ENCODE measurements at places on chromosomes 3 and 15.

- DNase-seq: peak; percentile 50
Observed at GRCh38 chr15:81400640-81401236, 26.7 kb upstream of the TMC3 start.

- no peak for DNase-seq
Observed at GRCh38 chr15:93073465-93073952, 15.5 kb downstream of the RGMA start.

- DNase-seq: no peak
Observed at GRCh38 chr3:45992133-45992729, 3.4 kb downstream of the FYCO1 start.

DNA sequence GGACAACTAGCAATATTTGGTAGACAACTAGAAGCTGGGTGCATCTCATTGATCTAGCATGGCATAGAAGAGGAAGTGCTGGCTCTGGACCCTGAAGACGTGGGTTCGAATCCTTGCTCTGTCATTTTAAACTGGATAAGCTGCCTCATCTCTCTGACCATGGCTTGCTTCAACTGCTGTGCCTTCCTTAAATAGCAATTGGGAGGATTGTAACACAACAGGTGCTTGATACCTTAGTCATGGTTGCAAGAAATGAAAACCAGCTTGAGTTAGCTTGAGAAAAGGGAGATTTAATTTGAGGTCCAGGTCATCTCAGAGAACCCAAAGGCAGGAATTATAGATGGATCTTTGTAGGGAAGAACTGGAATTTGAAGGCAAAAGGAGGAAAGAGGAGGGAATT is 14.8 kb upstream of the RGMA start:
- DNase-seq: no peak

GRCh38 chr15:51681303-51681963 is at the start of gene SCG3:
SCG3 (plus strand) TSS chr15:51681503; CDS start chr15:51681756, 253 bp downstream.
- DNase-seq: peak; percentile 88

DNA sequence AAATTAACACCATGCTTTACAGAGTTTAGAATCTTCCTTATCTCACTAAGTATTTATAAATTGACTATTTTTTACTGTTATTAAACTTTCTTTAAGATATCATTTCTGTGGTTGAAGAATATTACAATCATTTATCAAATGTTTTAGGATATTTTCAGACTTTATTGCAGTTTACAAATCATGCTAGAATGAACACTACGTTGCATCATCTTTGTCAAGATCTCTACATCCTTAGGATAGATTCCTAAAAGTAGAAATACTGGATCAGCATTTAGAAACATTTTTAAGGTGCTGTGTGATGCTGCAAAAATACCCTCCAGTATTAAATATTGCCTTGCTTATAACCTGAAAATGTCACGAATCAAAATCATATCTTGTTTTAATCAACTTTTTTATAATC is 2.5 kb upstream of the PLD1 start:
- DNase-seq: no peak

DNA sequence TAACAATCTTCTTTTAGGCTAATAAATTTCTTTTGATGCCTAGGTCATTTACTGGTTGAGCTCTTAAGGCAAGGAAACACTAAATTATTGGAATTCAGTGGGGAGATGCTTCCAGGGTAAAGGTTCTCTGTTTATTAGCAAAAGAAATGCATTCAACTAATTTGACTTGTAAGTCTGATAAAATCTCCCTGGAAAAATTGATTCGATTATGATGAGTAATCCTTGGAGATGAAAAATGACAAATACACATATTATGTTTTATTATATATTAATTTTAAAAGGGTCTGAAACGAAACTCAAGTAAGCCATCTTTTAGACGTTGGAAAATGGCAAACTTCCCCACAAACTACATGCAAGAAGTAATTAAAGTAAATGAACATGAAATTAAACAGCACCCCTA is 328.0 kb downstream of the FOXP1 start:
- DNase-seq: no peak

- no peak for DNase-seq
Observed at GRCh38 chr3:172705170-172705569, 5.7 kb downstream of the NCEH1 start.

GRCh38 chr3:43394041-43394554 is 107.8 kb downstream of the SNRK start:
- no peak for DNase-seq

- DNase-seq: no peak
Observed at GRCh38 chr3:151726016-151726415, 7.7 kb upstream of the AADACL2 start.

DNA sequence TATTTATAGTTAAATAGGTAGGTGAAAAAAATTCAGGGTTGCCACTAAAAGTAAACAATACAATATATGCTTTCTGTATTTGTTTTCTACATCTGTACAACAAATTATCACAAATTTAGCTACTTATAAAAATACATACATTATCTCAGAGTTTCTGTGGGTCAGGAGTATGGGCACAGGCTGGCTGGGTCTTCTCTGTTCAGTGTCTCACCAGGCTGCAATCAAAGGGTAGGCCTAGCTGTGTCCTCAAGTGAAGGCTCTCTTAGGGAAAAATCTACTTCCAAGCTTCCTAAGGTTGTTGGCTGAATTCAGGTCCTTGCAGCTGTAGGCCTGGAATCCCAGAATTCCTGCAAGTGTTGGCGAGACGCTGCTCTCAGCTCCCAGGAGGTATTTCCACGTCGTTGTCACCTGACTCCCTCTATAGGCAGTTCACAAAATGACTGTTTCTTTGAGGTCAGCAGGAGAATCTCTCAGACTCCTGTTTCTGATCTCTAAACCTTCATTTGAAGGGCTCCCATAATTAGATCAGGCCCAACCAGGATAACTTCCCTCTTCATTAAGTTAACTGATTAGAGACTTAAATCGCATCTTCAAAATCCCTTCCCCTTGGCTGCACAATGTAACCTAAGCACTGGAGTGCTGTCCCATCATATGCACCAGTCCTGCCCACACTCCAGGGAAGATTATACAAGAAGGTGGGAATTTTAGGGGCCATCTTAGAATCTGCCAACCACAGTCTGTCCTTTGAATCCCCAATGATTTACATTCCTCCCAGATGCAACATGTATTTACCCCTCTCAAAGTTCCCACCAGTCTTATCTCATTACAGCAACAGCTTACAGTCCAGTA is 296.6 kb downstream of the SUCLG2 start:
- DNase-seq: peak; percentile 79

GRCh38 chr3:11128682-11129632 is 25.3 kb upstream of the HRH1 start:
- DNase-seq: no peak

DNA sequence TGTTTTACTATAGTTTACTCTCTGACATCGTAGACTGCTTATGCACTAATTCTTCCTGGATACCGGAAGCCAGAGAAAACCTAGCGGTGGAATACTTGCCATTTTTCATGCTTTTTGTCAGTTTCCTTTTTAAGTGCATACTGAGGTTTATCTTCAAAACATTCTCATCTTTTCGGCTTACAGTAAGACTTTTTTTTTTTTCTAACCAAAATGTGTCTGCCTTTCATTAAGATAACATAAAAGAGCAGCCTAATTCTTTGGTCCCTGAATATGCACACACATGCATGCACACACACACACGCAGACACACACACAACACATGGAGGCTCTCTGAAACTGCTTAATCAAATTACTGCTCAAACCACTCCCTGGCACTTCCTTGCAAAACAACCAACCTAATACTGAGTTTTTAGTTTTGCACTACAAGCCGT is 1.3 kb downstream of the ZNF445 start:
- DNase-seq: no peak

GRCh38 chr3:188853856-188854771 is 317.7 kb upstream of the TPRG1 start:
- DNase-seq: no peak

- DNase-seq: no peak
Observed at GRCh38 chr3:87069971-87070370, 79.0 kb upstream of the VGLL3 start.

GRCh38 chr3:170839518-170840100 is 30.4 kb downstream of the RPL22L1 start:
- DNase-seq: no peak

- no peak for DNase-seq
Observed at GRCh38 chr3:107662124-107662507, 139.4 kb downstream of the BBX start.

GRCh38 chr3:37816271-37816670 is 45.4 kb upstream of the CTDSPL start:
- no peak for DNase-seq

DNA sequence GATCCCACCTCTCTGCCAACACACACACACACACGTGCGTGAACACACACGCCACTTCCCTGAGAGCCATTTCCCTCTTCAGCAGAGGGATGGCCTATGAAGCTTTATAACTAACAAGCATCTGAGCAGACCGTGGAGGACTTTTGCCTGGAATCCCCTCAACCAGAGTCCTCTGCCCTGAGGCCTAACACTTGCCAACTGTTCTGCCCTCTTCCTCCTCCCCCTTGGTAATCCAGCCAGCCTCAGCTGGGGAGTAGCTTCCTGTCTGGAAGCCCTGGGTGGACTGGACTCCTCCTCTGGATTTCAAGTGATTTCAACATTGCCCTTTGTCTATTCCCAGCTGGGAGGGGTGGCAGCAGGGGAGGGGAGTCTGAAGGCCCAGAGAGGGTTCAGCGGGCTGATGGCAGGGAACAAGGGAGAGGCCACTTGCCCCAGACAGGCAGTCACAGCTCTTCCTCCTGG is 68.4 kb upstream of the HACD2 start:
- no peak for DNase-seq

DNA sequence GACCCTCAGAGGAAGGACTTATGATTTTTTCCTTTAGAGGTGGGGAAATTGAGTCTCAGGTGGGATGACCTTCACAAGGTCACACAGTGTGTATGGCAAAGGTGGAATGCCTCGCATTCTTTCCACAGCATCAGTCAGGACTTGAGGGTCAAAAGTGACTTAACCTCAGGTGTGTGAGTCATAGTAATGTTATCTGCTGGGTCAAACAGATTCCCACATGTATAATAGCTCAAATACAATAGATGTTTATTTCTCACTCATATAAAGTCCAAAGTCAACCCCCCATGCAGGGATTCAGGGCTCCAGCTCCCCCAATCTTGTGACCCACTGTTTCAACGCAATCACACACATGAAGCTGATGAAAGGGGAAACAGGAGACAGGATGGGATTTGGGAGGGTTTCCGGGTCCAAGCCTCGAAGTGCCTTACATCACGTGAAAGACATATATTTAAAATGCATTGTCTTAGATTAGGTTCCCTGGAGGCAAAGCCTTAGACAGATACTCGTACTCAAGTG is 34.0 kb upstream of the CCDC174 start:
- DNase-seq: no peak

DNA sequence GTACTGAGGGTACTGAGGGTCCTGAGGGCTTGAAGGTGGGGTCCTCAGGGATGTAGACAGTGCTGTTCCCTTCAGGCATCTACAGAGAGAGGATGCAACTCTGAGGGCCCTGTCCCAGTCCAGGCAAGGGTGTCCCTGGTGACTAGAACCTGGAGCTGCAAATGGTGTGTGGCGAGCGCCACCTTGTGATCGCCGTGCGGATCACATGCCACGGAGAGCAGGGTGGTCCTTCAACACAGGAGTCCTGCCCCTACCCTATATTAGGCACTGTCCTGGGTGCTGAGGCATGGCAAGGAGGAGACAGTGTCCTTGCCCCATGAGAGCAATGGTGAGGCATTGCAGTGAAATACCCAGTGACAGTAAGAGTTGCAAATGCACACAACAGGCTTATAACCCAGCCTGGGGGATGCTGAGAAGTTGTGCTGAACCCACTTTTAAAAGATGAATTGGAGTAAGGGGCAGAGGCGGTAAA is 23.6 kb downstream of the RHCG start:
- peak; percentile 78 for DNase-seq

DNA sequence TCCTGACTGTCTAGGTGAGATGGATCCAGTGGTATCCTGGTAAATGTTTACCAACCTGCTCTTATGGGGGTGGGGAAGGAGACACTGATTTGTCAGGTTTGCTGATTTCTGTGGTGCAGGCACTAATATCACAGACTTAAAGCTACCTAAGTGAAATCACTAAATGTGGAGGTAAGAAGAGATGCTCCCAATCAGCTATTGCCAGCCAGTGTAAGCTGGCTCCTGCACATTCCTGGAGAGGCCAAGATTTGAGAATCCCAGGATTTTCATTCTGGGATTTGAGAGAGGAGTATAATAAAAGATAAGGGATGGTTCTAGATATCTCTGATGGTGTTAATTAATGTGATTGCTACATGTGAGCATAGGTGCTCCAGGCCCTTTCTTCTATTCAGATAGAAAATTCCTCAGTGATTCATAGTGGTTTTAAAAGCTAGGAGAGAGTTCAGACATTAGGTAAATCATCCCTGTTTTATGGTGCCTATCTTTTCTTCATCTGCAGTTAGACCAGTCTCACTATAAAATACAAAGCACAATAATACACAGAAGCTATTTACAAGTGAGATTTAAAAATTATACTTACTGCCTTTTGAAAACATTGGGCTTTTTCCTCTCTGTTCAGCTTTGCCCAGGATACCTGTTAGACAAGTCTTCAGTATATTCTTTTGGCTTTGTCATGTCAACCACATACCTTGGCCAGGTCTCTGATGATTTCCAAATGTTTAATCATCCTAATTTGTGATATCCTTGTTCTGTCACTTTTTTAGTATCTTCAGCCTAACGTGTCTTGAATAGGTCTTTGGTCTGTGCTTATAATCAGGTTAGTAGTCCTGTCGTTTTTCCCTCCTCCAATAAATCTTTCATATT is 90.9 kb downstream of the MBNL1 start:
- no peak for DNase-seq

DNA sequence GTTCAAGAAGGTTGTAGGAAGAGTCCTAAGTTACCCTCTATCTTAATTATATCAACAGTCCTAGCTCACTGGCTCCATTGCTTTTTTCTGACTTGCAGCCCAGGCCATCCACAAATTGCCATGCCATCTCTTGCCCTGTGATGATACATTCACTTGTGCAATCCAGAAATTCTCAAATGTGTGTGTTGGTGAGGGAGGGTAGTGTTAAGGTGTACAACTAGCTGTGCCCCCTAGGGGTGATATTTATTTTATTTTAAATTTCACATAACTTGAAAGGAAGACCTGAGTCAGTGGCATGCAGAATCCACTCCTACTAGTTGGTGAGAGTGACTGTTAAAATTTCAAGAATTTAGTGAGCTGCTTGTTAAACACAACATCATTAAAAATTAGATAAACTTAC is 156.1 kb upstream of the ANKRD28 start:
- no peak for DNase-seq

GRCh38 chr3:45525146-45525919 is 69.2 kb upstream of the LIMD1 start:
- no peak for DNase-seq

- DNase-seq: no peak
Observed at GRCh38 chr15:99320374-99321215, 69.3 kb downstream of the LRRC28 start.

Measured in NT2/D1 (cell line).